ENCODE measurements at places on chromosomes 7 and 10. TPM values are rescaled to one million over a fixed set of nuclear protein-coding genes. Genes with fewer than 3 reads are reported as not detected.

ANLN gene
- total RNA-seq, result 67.6 TPM

DNA sequence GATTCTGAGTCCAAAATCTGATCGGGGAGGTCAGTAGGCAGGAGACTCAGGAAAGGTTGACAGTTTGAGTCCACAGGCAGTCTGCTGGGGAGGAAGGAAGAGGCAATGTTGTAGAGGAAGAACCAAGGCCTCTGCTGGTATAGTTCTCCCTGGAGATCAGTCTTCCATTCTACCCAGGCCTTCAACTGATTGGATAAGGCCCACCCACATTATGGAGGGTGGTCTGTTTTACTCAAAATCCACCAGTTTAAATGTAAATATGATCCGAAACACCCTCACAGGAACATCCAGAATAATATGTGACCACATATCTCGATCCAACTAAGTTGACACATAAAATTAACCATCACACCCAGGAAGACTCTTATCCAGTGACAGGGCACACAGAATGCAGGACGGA is 425.3 kb upstream of the ZMIZ1 start:
- no peak for DNase-seq

GRCh38 chr10:58220769-58221451 is 46.8 kb downstream of the IPMK start:
- DNase-seq, result no peak

GRCh38 chr7:128672927-128673517 is 930 bp downstream of the GARIN1A start:
- DNase-seq, result peak; percentile 63

GRCh38 chr10:24891823-24892222 is 60.6 kb downstream of the PRTFDC1 start:
- no peak for DNase-seq

DNA sequence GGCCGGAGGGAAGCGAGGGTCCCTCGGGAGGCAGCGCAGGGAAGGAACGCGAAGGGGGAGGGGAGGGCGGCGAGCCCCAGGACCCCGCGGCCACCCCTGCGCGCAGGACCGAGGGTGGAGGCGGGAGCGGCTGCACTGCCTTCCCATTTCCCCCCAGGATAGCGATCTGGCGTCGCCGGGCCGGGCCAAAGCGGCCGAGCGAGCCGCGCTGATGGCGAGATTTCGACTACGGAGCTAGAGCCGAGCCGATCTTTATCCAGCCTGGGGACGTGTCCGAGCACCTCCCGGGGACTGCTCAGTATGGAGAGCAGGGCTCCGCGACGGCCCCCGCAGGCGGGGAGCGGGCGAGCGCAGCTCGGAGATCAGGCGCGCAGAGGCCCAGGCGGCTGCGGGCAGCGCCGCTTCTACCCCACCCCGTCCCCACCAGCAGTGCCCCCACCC is 590 bp upstream of the CRTAC1 start:
- DNase-seq, result no peak

GRCh38 chr7:44508328-44509030 is 18.0 kb upstream of the NUDCD3 start:
- no peak for DNase-seq

GRCh38 chr7:72924386-72924732 is 536 bp upstream of the POM121 start:
- DNase-seq, result no peak

CDH23 gene
- total RNA-seq, result 0.29 TPM

CRHR2 gene
- total RNA-seq, result not detected

DNA sequence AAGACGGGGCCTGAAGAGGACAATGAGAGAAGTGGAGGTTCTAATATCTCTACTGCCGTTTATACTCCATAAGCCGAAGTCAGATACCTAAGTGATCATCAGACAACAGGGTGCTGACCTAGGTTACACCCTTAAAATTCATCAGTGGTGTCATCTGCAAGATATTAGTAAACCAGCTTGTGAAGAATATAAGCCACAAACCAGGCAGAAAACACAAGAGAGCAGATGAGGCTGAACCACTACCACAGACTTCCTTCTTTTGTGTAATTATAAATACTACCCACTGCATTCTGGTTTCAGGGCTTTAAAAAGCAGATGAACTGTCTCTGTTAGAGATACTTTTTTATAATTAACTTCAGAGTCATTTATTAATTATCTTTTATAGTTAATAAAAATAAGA is 69.0 kb upstream of the LRRC17 start:
- DNase-seq, result no peak

GRCh38 chr7:108653526-108653925 is 83.9 kb downstream of the DNAJB9 start:
- DNase-seq, result no peak

GRCh38 chr7:5610500-5611186 is 170.8 kb downstream of the RNF216 start:
- no peak for DNase-seq

GRCh38 chr7:84677117-84677732 is 482.6 kb upstream of the SEMA3A start:
- no peak for DNase-seq

GIGYF1 gene
- 22.1 TPM for total RNA-seq

DNA sequence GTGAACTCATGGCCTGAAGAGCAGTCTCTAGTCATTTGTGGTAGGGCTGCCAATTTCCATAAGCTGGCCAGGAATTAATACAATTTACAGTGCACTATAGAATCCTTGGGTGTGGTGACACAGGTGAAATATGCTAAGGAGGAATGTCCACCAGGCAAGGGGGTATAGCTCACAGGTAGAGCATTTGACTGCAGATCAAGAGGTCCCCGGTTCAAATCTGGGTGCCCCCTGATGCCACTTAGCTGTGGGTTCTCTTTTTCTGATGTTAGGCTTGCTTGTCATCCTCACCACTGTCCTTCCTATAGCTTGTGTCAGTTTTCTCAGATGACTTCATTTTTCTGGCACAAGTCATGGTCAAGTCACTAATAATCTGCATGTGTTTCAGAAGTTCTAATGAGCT is 108.7 kb downstream of the ZNF467 start:
- DNase-seq, result no peak

DNA sequence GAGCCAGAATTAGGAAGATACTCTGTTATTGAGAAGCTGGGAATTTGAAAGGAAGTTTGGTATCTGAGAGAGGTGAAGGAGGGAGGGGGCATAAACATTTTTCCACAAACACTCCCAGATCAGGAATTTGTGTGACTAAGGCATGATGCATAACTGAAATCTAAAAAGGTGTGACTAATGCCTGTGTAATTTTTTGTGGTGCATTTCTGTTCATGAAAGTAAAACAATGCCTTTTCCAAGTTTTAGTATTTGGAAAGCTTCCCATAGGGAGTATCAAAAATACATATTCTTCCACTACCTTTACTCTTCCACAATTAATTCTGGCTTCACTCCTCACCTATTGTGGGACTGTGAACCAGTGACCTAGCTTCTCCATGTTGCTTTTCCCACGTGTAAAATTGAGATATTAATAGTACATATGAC is 56.4 kb upstream of the CAV2 start:
- no peak for DNase-seq

IGF2BP3 gene
- 85.6 TPM for total RNA-seq

GRCh38 chr7:138186951-138187351 is 110.7 kb downstream of the AKR1D1 start:
- DNase-seq, result peak; percentile 99

GRCh38 chr7:116572036-116572435 is 47.2 kb downstream of the CAV1 start:
- no peak for DNase-seq

DNA sequence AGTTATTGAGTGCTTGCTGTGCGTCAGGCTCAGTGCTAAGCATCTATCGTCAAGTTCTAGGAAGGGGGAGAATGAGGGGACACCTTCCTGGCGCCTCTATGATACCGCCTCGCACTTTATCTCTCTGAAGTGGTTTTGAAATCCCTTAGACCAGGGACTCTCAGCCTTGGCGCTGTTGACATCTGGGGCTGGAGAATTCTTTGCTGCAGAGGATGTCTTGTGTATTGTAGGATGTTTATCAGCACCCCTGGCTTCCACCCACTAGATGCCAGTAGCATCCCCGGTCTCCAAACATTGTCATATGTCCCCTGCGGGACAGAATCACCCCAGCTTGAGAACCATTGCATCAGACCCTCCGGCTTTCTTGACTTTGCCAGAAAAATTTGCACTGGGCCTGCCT is 285.5 kb downstream of the CCDC3 start:
- no peak for DNase-seq

DNA sequence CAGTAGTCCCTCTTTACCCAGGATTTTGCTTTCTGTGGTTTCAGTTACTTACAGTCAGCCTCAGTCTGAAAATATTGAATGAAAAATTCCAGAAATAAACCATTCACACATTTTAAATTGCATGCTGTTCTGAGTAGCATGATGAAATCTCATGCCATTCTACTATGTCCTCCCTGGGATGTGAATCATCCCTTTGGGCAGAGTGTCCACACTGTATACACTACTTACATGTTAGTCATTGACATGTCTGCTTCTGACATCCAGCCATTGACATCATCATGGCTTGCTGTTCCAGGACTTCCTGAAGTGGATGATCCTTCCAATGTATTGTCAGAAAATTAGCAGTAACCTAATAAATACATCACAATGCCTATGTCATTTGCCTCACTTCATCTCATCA is 34.6 kb upstream of the MALRD1 start:
- DNase-seq, result no peak

GRCh38 chr7:130118801-130119200 is 48.5 kb downstream of the KLHDC10 start:
- no peak for DNase-seq

DNA sequence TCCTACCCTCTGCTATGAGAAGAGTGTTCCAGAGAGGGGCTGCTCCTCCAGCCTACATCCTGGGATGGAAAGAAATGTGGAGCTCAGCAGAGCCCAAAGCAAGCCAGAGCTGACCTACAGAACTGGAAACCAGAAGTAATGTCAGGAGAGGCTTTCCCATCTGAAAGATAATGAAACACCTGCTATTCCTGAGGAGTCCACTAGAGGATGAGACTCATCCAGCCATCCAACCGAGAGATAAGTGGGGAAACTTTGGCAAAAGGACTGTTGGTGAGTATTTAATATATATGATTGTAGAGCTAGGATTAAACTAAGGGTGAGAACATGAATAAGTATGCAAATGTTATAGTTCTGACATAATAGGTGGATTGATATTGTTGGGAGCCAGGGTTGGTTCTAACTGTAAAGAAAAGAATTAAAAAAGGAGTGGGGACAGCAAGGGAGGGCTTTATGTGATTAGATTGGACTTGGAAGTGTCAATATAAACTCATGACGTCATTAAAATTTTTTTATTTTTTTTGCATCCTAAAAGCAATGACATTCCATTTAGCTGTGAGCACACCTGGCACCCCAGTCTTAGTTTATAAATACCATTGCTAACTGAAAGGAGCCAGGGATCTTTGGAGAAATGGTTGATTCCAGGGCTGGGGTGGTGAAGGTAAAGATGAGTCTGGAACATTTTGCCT is 312.8 kb upstream of the NFE2L3 start:
- peak; percentile 82 for DNase-seq

DNA sequence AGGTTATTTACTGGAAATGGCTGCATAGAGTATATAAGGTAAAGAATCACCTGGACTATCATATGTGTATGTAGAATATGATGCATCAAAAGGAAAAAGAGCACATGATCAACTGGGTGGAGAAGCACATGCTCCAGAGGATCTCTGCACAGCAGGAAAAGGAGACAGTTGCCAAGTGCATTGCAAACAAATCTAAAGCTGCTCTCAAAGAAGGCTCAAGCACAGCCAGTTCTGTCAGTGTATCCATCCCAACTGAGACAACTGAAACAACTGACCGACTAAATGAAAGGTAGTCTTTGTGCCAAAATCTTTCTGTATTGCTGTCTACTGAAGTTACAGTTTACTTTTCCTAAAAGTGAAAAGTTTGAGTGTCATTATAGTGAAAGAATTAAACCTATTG is 83.2 kb upstream of the SGCE start:
- DNase-seq, result no peak

DNA sequence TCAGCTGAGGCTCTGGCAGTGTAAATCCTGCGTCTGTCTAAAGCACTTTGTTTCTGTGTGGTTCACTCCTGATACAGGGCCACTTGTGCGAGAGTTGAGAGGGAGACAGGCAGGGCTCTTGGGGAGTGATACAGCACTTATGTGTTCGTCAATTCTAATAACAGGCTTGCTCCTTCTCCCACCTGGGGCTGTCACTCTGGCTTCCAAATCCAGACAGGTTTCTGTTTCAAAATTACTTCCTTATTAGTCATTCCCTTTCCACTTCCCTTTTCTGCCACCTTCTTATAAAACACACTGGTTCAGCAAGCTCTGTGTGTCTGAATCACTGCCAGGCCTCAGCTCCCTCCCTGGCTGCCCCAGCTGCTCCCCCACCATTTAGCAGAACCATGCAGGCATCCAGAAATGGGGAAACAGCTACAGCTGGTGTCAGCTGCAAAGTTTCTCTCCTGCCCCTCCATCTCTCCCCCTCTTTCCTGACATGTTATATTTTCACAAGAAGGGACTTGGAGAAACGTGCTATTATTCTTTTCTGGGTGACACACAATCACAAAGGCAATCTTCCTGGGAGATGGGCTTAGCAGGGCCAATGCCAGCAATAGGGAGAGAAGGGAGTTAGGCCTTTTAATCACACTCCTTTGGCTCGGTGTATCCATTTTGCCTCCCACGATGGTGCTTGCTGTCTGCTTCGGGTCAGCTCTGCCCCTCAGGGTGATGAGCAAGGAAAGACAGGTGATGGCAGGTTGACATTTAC is 58.4 kb upstream of the ZNRF2 start:
- no peak for DNase-seq

HTR7 gene
- 1.6 TPM for total RNA-seq

GRCh38 chr7:46169384-46169755 is 248.3 kb upstream of the IGFBP3 start:
- DNase-seq, result no peak

DNA sequence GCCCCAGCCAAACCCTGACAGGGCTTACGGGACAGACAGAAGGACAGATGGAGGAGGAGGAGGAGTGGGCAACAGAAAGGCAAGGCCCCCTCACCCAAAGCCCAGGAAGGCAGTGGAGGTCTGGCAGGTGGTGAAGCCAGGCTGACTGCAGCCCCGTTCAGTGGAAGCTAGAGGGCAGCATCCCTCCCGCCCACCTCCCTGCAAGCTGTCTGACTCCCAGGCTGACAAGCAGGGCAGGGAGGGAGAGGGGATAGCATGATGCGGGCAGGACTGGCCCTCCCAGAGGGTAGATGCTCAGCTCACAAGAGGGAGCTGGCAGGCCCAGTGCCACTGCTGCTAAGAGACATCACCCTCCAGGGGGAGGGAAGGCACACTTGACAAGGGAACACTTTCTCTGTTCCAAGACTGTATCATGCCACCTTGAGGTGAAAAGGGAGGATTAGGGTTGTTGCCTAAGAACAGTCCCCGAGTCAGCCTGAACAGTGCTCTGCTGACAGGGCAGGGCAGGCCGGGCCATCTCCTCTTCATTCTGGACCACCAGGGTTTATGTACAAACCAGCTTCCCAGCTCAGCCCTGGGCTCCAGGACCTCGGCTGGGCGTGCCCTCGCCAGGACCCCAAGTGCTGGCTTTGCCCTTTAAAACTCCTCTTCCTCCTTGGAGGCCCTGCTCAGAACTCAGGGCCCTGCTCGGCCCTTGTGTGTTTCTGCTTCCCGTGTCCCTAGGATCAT is 61.8 kb downstream of the RASGEF1A start:
- peak; percentile 69 for DNase-seq

MBLAC1 gene
- total RNA-seq, result 4.1 TPM

TEX36 gene
- not detected for total RNA-seq
